ENCODE measurements at places on chromosomes 6 and 20.

DNA sequence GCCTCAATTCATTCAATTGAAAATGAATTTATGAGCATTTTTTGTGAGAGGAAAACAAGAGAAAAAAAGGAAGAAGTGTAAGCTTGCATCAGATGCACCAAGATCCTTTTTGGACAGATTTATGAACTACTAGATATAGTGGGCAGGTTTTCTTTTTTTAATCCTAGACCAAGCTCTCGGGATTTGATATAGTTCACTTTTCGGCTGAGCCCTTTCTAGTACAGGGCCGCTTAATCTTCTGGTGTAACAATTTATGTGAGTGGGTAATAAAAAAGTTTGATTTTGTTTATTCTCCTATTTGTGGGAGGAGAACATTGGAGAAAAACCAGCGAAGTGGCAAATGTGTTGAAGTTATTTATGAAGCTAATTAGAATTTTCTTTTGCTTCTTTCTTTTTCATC is 538.0 kb downstream of the UTRN start:
- no peak for DNase-seq

GRCh38 chr6:11802886-11803590 is 24.4 kb upstream of the ADTRP start:
- no peak for DNase-seq

DNA sequence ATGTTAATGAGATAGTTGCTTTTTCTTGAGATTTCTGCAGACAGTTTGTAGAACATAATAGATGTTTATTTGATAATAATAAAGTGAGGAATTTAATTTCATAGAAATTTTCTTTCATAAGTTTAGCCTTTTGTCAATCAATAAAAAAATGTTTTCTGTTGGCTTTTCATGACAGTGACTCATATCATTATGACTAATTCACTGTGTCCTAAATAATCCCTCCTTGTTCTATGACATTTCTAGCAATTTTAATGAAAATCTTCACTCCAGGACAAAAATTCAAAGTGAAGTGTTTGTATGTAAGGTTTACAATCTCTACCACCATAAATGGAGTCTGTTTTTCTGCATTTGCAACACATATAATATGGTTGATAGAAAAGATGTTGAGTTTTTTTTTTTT is 109.9 kb downstream of the UTRN start:
- no peak for DNase-seq

- no peak for DNase-seq
Observed at GRCh38 chr6:52994839-52995088, 320 bp downstream of the GSTA4 start.

DNA sequence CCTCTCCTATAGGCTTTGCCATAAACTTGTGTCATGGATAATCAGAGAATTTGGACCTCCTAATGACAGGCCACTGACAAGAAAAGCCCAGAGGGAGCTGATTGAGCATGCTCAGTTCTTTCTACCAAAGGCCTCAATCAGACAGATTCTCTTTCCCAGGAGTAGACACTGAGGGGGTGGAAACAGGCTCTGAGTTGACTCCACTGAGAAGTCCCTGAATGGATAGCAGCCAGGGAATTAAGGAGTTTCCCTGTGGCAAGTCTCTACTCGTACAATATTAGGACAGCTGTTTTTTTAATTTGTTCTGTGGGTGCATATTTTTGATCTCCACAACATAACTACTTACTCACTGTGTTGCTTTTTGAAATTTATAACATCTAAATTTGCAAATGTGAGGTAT is 63.3 kb downstream of the SLC16A10 start:
- DNase-seq = no peak

- no peak for DNase-seq
Observed at GRCh38 chr6:43393602-43394001, 24.2 kb upstream of the ZNF318 start.

All from stimulated activated CD8-positive, alpha-beta memory T cell treated with anti-CD3 and anti-CD28 coated beads, Interleukin-7, amount 100 ng/mL, for 1 hour (primary cell).